Stimulated activated CD8-positive, alpha-beta memory T cell treated with anti-CD3 and anti-CD28 coated beads, Interleukin-7, amount 100 ng/mL, for 1 hour (primary cell): ENCODE measurements at places on chromosomes 13 and 19.

- DNase-seq, result no peak
Measured at GRCh38 chr13:82344867-82345266, 1537.4 kb downstream of the SLITRK1 start.

GRCh38 chr13:42392180-42392579 lies 120.2 kb downstream of the AKAP11 start:
- no peak for DNase-seq

DNA sequence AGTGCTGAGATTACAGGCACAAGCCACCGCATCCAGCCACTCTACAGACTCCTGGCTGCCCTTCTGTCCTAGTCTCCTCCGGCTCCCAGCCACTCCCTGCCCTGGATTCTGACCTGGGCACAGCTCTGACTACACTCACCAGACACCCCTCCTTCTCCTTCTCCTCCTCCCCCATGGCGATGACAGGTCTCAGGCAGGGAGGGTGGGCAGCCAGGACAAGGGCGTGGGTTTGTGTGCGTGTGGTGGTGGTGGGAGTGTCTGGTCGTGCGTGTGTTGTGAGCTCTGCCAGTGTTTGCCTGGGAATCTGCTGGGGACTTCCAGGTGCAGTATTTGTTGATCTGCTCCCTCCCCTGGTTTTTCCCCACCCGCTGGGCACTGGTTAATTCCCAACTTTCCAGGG lies 3.0 kb upstream of the NCCRP1 start:
- DNase-seq, result no peak

DNA sequence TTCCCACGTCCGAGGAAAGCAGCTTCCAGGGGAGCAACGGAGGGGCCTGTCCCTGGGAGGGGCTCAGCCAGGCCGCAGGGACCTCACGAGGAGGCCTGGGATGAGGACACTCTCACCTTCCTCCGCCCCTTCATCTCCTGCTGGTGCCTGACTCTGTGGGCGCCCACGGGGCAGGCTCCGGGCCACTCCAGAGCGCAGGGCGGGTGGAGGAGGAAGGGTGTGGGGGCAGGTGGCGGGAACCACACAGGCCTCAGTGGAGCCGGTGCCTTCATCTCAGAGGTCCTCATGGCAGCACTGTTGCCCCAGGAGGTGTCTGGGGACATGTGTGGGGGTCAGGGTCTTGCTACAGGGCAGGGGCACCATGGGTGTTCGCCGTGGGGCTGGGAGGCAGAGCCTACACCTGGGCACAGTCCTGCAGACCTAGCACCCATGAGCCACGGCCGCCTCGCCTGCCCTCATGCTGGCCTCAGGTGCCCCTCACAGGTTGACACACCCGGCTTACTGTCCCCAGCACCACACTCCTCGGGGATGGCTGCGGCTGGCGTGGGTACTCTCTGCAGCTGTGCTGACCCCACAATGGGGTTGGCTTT lies 10.1 kb upstream of the TMEM255B start:
- DNase-seq, result no peak

GRCh38 chr13:22130254-22130653 lies 459.4 kb downstream of the FGF9 start:
- no peak for DNase-seq

GRCh38 chr19:41551711-41552110 lies 24.3 kb upstream of the CEACAM21 start:
- DNase-seq, result no peak

DNA sequence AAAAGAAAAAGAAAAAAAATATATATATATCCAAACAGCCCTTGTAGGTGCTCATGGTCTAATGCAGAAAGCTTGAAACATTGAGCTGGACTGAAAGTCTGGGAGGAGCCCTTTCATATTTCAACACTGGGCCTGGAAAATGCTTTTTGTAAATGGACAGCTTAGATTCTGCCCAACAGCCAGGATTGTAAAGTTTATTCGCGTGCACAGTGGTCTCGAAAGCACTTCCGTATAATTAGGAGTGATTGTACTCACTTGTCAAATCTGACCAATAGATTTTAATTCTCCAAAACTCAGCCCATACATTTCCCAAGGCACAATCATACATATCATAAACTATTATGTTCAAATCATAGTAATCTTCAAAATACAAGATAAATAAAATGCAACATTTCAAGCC lies 260.1 kb downstream of the COL4A1 start:
- no peak for DNase-seq

DNA sequence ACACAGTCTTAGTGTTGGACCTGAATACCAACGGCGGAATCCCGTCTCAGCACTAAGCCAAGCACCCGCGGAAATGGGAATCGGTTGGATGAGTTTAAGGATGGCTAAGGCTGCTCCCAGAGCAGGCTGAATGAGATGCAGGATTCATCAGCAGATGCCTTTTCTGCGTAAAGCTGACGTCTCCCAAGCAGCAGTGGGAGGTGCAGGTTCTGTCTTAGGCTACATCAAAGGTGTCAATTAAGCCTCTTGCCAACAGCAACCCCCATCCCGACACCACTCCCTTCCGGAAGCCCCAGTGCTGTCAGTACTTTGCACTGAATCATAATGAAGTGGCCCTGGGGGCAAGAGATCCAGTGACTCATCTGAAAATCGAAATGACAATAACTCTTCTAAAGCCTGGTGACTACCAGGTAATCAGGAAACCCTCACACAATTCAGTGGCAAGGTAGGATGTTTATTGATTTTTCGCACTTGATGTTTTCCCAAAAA lies 275.6 kb downstream of the DCLK1 start:
- no peak for DNase-seq
